ENCODE measurements at places on chromosomes 3 and 15.

DNA sequence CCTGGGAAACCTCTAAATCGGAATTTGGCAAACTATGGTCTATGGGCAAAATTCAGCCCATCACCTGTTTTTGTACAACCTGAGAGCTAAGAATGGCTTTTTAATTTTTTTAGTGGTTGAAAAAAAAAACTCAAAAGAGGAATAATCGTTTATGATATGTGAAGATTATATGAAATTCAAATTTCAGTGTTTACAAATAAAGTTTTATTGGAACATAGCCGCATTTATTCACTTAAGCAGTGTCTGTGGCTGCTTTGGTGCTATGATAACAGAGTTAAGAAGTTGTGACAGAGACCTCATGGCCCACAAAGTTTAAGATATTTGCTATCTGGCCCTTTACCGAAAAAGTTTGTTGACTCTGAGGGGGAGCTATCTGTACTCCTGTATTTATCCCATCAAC, 36.4 kb upstream of the LACTB start:
- DNase-seq: no peak

DNA sequence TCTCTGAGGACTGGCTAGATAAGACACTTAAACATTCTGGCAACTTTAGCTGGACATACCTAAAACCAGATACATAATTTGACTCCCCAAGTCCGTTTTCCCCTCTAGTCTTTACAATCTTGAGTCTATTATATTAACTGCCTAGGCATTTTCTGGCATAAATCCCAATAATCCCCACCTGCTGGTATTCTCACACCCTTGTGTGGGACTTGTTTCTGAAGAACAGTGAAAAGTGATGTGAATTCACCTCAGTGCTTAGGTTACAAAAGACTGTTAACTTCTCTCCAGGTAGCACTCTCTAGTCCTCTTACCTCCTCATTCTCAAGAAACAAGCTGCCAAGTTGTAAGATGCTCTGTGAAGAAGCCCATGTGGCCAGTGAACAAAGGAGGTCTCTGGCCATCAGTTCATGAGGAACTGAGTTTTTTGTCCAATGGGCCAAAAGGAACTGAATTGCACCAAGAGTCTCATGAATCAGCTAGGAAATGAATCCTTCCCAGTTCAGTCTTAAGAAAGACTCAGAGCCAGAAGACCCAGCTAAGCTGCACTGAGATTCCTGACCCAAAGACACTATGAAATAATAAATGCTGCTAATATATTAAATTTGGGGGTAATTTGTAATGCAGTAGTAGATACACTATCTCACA, 4.1 kb downstream of the OSBPL11 start:
- DNase-seq: no peak

- DNase-seq: no peak
Measured at GRCh38 chr3:61415201-61415600, 146.2 kb upstream of the PTPRG start.

DNA sequence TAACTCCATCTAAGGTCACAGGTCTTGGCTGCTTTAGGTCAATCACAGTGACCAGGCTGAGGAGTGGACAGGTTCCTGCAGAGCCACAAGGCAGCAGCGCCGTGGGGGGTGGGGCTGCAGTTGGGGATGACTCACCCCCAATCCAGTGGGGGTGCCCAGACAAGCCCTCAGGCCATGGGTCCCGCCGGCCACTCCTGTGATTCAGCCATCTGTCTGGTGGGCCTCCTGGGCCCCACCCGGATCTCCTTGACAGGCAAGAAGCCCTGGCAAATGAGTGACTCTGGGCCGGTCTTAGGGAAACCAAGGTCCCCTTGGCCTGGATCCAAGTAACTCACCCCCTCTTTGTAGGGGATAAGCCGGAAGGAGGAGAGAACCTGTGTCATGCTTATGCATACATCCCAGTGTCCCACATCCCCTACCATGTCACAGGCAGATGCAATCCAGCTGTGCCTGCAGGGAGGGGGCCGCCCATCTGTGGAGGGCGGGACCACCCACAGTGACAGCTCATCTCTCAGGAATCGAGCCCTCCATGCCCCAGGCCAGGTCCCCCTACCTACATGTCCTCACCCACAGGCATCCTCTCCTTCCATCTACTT, 495 bp upstream of the COL7A1 start:
- no peak for DNase-seq

DNA sequence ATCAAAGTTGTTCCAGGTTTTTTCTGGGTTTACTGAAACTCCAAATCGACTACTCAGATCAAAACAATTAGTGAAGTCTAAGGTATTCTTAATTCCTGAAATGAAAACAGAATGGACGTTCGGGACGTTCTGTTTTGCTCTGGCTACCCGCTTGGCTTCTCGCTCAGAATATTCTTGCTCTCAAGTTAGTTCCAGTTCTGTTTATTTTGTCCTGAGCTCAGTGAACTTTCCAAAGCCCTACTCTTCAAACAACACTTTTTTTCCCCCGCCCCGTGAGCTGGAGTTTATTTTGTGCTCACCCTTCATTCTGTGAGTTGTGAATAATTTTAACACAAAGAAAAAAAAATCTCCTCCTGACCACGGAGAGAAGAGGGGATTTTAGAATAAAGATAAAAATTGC, 72.6 kb downstream of the SAMMSON start:
- DNase-seq: no peak

- DNase-seq: no peak
Measured at GRCh38 chr15:91784973-91785709, 68.4 kb upstream of the SLCO3A1 start.

GRCh38 chr15:47548231-47548630, 169.1 kb upstream of the SEMA6D start:
- DNase-seq: no peak

DNA sequence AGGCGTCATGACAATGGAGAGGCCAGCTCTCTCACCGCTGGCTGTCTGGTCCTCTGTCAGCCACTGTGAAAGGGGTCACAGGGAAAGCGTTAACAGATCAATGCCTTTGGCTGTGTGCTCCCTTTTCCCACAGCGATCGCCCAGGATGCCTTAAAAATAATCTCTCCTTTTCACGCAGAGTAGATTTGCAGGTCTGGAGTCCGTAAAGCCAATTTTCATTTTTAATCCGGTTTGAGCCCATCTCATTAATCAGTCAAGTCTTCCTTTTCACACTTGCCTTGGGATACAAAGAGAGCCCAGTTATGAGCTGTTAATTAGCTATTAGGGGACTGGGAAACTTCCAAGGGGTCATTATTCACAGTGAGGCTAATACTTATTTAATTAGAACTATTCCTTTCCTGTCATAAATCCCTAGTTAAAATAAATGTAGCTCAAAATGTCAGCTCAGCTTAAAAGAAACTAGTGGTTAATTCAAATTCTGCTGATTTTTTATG, 104.3 kb upstream of the RASGRP1 start:
- DNase-seq: no peak

DNA sequence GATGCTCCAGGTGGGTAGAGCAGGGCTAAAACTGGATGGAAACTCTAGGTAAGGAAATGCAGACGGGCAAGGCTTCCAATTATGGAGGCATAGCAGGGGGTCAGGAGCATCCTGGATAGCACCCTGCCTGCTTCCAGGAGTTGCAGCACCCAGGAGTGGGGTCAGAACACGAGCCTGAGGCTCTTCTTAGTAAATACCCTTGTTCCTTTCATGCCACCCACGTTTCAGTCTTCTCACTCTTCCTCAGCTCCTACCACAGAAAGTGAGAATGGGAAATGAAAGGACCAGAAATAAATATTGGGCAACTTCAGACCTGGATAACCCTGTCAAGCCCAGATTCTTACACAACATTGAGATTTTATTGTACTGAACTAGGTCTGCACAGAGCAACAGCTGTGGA, 16.4 kb downstream of the CCR1 start:
- no peak for DNase-seq

- no peak for DNase-seq
Measured at GRCh38 chr3:188786424-188786823, 385.3 kb upstream of the TPRG1 start.

DNA sequence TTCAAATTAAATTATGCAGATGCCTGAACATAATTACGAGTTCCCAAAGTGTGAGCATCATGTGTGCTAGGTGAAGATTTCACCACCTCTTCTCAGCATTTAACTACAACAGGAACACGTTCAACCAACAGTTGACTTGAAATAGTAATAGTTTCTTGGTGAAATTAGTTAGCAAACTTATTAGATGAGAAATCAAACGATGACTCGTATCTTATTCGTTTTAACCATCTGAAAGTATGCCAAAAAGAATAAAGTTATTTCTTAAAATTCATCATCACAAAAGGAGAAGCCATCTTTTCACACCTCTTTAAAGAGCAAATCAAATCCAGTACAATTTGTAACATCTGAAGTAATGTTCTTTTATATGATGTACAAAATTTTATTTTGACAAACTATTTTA, 2.3 kb downstream of the BNC1 start:
- no peak for DNase-seq

DNA sequence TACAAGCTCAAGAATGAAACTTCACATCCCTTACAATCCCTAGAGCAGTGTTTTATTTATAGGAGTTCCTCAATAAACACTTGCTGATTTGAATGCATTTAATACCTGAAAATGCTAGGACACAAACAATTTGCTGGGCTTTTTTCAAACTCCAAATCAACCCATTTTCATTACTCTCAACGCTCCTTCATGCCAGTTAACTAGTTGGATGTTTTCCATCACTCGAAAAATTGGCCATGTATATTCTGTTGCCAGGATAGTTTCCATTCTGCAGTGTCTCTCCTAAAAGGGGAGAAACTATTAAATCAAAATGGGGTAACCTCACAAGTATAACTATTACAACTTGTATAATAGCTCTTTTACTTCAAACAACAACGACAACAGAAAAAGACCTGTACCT, 1.2 kb downstream of the GBE1 start:
- no peak for DNase-seq

GRCh38 chr15:60590935-60591495, 112.1 kb upstream of the ICE2 start:
- peak; percentile 64 for DNase-seq

GRCh38 chr3:118782755-118783202, 251.9 kb downstream of the IGSF11 start:
- DNase-seq: peak; percentile 35

DNA sequence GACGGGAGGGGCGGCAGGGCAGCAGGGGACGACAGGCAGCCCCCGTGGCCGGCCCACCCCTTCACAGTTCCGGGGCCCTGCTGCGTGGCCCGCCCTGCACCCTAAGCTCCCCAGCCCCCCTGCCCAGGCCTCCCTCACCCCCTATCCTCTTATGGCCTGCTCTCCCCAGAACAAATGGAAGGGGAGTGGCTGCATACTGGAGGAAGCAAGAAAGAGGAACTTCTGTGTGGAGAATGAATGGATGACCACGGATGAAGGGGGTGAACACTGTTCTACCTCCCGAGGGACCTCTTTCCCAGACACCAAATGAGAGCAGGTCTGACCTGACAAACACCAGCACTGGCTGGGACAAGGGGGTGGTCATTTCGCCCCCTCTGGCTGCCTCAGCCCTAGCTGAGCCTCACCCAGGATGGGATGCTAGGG, 25.0 kb downstream of the SEC61A1 start:
- peak; percentile 33 for DNase-seq

- no peak for DNase-seq
Measured at GRCh38 chr3:169104972-169105371, 558.5 kb downstream of the MECOM start.

DNA sequence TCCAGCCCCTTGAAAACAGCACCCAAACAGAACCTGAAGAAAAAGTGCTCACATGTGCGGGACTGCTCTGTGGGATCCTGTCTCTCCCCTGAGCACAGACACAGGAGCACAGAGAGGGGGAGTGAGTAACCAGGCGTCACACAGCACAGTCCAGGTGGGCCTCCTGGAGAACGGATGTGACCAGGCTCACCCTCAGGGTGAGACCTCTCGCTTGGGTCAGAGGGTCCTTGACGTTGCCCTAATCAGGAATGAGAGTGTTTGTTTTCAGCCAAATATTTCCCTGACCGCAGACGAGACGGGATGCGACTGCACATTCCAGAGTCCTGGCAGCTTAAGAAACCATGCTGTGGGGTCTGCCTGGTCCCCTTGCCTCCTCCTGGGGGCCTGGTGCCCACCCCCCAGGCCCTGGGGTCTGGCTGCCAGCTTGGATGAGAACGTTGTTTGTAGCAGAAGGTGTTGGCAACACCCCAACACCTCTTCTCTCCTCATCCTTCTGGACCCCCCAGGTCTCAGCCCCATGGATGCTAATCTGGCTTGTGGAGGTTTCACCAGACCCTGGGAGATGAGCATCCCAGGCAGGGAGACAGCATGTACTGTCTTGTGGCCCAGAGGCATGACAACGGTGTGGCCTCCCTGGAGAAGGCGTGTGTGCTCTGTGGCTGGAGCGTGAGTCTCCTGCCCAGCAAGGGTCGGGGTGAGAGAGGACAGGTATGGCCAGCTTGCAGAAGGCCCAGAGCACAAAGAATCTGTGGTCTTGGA, 42.1 kb upstream of the SLC6A6 start:
- no peak for DNase-seq

- no peak for DNase-seq
Measured at GRCh38 chr3:128775906-128776542, 50.0 kb downstream of the RAB7A start.

DNA sequence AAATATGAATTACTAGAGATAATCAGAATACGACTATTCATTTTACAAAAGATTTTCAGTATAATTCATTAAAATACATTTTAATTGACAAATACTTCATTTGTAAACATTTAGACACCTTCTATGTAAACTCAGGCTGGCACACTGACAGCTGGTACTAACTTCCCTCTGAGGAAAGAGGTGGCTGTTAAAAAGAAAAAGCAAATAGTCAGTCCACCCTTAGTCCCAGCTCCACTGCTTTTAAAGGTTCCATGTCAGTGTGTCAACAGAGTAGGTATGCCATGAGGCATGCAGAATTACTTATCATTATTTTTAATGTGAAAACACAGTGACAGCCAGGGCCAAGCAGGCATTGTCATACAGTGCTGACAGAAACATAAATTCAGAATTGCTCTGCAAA, 16.1 kb downstream of the TM6SF1 start:
- DNase-seq: no peak

DNA sequence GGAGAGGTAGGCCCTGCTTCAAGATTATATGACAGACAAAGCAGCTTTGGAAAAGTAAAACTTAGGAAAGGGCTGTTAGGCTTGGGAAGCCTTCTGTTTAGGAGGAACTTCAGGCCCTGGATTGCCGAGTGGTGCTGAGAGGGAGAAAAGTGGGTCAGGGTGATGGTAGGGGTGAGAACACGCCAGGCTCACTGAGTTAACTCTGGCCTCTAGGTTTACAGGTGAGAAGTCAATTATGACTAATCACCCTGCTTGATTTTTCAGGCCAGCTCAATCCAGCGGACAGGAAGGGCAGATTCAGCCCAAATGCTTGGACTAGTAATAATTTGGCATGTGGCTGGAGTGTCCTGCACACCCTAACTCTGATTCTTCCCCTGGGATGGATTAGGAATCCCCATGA, 365.1 kb upstream of the LMCD1 start:
- DNase-seq: no peak

DNA sequence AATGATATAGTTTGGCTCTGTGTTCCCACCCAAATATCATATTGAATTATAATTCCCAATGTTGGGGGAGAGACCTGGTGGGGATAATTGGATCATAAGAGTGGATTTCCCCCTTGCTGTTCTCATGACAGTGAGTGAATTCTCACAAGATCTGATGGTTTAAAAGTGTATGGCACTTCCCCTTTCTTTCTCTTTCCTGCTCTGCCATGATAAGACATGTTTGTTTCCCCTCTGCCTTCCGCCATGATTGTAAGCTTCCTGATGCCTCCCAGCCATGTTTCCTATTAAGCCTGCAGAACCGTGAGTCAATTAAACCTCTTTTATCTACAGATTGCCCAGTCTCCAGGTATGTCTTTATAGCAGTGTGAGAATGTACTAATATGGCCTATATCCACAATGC, 126.7 kb upstream of the GMNC start:
- no peak for DNase-seq
